ENCODE measurements at places on chromosomes 1 and 21. TPM values are rescaled to one million over a fixed set of nuclear protein-coding genes. Genes with fewer than 3 reads are reported as not detected.

TSPEAR gene
- not detected for total RNA-seq

DNA sequence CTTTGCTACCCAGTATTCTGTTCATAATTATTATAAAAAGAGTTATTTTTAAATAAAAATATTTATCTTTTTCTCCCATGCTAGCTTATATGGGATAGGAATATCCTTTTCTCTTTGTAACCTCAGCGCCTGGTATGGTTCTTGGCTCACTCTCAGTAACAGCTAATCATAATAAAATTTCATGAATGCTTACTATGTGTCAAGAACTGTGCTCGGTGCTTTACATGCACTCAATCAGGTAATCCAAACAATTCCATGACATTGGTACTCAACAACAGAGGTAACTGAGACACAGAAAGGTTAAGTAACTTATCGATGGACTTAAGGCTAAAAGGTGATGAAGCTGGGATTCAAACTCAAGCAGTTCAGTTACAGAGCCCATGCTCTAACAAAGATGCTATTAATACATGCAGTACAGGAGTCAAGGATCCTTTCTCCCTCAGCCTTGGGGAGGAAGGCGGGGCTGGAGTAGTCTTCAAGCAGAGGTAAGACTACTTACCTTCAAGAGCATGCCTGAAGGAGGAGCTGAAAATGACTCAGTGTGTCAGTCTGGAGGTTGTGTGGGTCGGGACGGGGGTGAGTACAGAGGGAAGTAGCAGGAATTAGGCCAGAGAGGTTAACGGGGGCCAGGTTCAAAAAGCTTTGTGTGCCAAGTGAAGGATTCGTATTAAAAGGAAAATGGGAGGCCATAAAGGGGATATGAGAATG is 73.4 kb downstream of the PLPPR5 start:
- no peak for DNase-seq

GRCh38 chr1:1331068-1331965 is at the start of gene TAS1R3:
TAS1R3 (plus strand) TSS chr1:1331280; CDS start chr1:1331346, 66 bp downstream.
- no peak for DNase-seq

DNA sequence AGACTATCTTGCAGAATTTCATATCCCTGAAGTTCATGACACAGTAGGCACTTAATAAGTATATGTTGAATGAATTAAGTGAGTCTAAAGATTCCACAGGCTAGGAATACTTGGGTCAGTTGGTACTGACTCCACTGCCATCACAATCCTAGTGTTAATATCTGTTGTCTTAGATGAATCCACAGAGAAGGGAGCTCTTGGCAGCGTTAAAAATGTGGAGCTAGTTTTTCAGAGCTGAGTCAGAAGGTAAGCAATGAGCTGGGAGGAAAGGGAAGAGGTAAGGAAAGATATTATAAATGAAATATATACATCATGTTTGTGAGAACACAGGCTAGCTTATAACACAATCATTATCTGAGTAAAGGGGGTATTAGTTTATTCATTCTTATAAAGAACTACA is 21.8 kb upstream of the GORAB start:
- no peak for DNase-seq

- no peak for DNase-seq
These were observed 298.9 kb downstream of the KCNT2 start for GRCh38 chr1:196309386-196309785.

- DNase-seq, result no peak
These were observed 6.0 kb upstream of the SEC16B start for GRCh38 chr1:177975588-177976495.
